Forelimb muscle (tissue), 1 donor: ENCODE measurements at places on chromosomes 6 and 20.

GRCh38 chr6:2799936-2800527 is 34.8 kb downstream of the WRNIP1 start:
- no peak for DNase-seq

DNA sequence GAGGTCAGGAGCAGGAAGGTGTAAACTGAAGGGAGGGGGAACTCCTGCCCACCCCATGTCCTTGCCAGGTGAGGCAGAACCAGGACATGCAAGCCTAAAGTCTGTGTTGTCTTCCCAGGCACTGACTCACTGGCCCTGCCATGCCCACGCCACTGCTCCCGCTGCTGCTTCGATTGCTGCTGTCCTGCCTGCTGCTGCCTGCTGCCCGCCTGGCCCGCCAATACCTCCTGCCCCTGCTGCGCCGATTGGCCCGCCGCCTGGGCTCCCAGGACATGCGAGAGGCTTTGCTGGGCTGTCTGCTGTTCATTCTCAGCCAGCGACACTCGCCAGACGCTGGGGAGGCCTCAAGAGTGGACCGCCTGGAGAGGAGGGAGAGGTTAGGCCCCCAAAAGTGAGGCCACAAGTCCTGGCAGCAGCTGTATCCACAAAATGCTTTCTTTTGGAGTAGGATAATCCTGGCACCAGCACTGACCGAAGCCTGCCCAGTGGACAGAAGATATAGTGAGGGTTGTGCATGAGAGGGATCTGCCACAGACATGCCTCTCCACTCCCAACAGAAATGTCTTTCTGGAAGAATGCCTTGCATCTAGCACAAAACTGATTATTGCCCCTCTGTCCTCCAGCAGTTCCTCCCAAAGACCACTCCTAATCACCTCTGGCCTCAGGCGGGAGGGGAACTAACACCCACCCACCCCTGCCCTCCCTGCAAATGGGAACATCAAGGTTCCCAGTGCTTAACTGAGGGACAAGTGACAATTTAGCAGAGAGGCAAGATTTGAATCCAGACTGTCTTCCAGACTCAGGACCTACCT is 812 bp downstream of the MYMX start:
- no peak for DNase-seq

GRCh38 chr6:109315341-109316110 is 66.7 kb downstream of the CD164 start:
- no peak for DNase-seq

DNA sequence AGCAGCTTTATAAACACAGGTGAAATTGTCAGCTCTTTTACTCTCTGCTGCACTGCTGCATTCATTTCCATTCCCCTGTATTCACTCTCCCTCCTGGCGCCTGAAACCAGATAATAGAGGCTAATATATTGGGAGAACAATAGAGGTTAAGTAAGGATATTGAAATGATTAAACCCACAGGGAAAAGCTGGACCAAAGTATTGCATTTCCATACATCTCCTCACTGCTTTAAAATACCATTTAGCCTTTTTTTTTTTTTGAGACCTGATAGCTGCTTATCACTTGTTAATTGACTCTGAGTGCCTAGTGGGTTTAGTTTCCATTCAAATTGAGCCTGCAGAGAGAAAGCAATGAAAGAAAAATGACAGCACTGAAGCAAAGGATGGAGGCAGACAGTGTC is 540.5 kb upstream of the IMPG1 start:
- DNase-seq: no peak

GRCh38 chr6:126153661-126154060 is 167.3 kb downstream of the TRMT11 start:
- no peak for DNase-seq

DNA sequence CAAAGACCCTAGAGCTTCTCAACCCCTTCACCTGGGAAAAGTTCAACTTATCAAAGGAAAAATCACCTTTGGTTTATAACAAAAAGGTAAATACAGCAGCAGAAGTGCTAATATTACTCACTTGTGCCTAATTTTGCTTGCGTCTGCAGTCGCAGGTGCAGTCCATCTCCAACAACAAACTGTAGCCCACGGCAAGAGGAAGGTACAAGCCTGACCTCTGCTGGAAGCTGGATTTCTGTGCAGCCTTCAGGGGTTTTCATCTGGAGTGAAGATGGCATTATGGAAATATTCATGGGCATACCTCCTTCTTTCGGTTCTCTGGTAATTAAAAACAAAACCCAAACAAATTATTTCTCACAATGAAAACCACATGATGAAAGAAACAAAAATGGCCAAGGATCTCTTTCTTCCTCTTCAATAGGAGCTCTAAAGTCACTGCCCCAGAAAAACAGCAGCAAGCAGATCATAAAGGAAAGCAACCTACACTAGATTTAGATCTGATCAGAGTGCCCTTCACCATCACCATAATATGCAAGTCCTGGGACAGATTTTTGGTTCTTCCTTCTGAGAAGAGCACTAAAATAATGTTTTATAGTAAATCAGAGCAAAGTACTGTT is 7.8 kb downstream of the UBE3D start:
- no peak for DNase-seq

- no peak for DNase-seq
Measured at GRCh38 chr6:123803504-123804013, at the start of gene NKAIN2. Gene NKAIN2 (plus strand): TSS chr6:123803865.

DNA sequence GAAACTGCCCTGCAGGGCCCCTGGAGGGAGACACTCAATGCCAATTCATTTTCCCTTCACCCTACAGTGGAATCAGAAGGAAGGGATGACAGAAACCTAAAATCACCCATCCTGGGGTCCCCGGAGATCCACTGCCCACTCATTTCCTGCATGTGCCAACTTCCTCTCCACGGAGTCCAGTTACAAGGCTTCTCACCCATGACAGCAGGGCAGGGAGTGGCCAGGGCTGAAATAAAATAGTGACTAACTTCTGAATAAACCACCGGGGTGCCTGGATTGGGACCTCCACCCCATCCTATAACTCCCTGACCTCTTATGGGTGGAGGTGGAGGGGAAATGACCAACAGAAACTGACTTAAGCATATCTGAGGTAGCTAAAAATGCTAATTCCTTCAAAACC is 362.3 kb downstream of the MAFB start:
- DNase-seq: no peak

GRCh38 chr20:58880994-58881752 is 28.7 kb downstream of the GNAS start:
- DNase-seq: no peak

DNA sequence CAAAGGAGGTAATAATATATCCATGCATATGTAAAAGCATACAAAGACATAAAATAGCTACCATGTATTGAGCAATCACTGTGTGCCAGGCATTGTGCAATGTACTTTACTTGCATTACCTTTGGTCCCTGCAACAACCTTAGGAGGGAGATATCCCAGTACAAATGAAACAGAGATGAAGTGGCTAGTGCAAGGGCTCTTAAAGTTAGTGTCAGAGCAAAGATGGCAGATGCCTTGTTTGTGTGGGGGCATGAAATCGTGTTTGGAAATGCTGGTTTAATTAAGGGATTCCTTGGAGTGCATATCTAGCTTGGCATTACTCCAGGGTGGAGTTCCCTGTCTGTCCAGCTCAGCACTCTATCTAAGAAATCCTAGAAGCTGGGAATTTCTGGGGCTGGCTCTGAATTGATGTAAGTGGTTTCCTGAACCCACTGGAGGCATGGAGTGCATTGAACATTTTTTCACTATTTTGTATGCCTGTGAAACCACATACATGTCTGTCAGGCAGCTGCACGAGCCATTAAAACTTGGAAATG is 9.8 kb downstream of the PAQR8 start:
- no peak for DNase-seq

DNA sequence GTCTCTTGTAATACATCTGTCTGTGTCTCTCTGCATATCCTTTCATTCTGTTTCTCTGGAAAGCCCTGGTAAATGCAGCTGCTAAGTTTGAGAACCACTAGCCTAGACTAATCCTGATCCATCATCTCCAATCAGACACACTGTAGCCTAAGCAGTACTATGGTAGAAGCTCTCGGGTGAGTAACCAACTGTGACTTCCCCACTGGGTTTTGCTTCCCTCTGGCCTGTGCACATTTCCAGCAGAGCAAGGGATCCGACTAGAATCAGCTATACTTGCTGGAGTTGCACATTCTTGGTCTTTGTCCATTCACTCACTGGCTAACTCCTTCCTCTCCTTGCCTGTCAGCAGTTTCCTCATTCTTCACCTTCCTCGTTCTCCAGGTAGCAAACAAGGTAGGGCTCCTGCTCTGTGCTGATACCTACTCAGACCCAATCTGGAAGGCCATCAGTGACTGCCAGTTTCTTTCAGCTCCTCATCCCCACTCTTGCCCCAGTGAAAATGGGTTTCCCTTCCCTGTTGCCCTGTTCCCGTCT is 184.2 kb downstream of the PLCB4 start:
- no peak for DNase-seq

DNA sequence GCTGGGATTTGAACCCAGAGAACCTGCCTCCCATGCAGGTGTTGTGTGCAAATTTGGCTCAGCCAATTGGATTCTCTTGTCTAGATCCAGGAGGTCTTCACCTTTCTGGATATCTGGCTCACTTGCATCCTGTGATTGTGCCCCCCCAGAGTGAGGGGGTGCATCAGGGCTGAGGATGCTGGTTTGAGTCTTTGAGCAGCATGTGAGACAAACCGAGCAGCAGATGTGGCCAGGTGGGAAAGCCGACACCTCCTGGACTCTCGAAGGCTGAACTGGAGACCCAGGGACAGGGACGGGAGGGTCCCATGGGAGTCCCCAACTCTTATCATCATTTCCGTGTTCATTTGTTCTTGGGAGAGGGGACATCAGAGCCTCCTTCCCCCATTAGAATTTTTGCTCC is 30.6 kb upstream of the SULF2 start:
- DNase-seq: no peak

DNA sequence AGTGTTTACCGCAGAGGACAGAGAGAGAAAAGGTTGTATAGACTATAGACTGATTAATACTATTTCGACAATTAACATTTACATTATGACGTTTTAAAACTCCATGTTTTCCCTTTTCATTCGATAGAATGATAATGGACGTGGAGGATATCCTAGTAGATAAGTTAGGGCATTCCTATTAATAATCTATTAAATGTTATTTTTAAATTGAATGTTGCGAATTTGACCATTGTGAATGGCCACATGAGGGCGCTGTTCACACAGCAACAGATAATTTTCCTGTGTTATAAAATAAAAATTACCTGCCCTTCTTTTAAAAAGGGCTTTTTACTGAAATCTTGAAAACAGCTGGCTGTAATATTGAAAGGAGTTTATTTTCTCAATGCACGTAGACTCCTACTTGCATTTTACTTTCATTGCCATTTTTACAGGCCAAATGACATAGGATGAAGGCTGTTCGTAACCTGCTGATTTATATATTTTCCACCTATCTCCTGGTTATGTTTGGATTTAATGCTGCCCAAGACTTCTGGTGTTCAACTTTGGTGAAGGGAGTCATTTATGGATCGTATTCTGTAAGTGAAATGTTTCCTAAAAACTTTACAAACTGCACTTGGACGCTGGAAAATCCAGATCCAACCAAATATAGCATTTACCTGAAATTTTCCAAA is 3.3 kb downstream of the ADGRB3 start:
- no peak for DNase-seq

GRCh38 chr20:32315891-32316290 is 38.4 kb downstream of the KIF3B start:
- DNase-seq: no peak

- DNase-seq: no peak
Measured at GRCh38 chr6:80094017-80094416, 12.5 kb upstream of the BCKDHB start.

DNA sequence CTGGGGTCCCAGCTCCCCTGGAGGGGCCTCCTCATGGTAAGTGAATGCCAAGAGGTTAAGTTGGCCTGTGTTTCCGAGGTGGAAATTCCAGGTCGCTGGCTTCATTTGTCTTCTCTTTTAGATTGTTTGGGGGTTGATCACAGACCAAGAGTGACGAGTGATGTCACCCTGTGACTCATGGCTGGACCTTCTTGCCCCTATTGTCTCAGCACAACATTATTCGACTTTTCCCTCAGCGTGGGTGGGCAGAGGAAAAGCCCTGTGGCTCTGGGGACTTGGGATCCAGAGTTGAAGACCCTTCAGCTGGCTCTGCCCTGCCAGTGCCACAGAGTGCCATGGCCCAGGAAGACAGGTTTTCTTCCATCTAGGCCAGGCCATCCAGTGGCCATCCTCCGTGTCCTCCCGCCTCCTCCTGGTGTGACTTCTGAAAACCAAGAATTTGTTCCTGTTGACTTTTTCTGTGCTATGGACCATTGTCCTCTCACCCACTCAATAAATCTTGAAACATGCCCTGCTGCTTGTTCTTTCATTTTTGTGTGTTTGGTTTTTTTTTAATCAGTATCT is 15.4 kb upstream of the SNHG17 start:
- no peak for DNase-seq

DNA sequence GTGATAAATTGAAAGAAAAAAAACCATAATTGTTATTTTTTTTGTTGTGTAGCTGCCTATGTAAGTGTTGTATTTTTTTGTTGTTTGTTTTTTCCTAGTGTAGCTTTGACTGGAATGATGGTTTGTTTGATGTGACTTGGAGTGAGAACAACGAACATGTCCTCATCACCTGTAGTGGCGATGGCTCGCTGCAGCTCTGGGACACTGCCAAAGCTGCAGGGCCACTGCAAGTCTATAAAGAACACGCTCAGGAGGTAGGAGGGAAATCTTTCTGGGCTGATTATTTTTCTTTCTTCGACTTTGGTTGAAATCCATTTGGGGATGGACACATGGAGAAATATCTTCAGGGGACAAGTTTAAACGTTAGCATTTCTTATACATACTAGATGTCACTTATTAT is 3.8 kb downstream of the PEX7 start:
- no peak for DNase-seq

DNA sequence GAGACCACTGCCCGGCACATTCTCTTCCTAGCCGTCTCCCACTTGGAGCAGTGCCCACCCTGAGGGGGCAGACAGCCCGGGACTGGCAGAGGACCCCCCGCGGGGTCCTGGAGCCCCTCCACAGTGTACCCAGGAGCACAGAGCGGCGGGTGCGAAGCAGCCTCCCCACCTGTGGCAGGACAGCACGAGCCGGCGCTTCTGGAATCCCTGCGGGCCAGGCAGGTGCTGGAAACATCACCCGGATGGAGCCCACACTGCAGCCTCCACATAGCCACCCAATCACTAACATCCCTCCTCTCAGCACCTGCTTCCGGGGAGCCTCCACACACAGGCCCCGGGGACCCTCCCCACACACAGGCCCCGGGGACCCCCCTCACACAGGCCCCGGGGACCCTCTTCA is 18.7 kb downstream of the GATA5 start:
- no peak for DNase-seq

DNA sequence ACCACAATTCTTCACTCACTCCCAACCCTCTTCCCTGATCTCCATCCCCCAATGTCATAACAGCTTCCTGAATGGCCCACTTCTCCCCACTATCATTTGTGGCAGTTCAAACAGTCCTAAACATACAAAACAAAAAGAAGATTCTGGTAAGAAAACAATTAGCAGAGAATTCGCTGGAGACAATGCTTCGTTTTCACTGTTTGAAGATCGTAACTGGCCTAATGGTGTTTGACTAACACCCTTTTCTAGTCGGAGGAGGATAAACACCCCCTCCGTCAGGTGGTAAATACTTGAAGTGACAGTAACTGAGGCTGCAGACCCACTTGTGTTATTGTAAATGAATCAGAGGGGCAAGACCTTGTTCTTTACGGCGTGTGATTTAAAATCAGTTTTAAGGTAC is 3.8 kb downstream of the EYA2 start:
- DNase-seq: no peak

- no peak for DNase-seq
Measured at GRCh38 chr6:163327921-163328320, 86.6 kb upstream of the QKI start.

- DNase-seq: no peak
Measured at GRCh38 chr6:4883298-4883697, 107.1 kb downstream of the CDYL start.
